NCI-H1417 treated with DMSO at 0.1 percent for 48 hours (cell line): ENCODE measurements at places on chromosomes 1 and 21.

DNA sequence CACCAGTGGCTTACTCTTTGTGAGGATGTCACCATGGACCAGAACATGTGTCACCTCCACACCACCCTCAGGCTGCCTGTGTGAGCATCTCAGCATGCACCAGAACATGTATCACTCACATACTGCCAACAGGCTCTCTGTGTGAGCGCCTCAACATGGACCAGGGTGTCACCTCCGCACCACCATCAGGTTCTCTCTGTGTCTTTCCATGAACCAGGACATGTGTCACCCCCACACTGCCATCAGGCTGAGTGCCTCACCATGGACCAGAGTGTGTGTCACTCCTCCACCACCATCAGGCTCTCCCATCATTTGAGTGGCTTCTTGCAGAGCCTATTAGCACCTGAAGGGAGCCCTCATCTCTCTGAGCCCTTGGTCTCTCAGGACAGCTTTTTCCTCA is 125.2 kb downstream of the ZNF648 start:
- no peak for DNase-seq

- no peak for DNase-seq
These were observed 372.8 kb downstream of the PTBP2 start for GRCh38 chr1:97094247-97094972.

- DNase-seq = no peak
These were observed 30.5 kb downstream of the ZBTB8OS start for GRCh38 chr1:32619701-32620485.

DNA sequence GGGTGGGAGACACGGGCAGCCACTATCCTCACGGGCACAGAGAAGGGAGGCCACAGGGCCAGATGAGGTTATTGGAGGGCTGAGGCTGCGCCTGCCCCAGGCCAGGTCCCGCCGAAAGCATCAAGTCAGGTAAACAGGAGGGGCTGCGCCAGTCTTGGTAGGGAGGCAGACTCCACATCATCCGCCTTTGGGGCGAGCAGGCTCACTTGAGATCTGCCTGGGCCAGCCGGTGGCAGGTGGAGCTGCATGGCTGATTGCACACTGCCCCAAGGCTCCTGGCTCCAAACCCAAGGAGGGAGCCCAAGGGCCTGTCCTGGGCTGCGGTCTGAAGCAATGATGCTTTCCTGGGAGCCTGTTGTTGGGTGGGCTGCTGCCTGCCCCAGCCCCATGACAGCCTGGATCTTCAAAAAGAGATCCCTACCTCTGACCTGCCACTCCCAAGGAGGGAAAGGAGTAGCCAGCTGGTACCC is 4.6 kb downstream of the SMIM1 start:
- no peak for DNase-seq

DNA sequence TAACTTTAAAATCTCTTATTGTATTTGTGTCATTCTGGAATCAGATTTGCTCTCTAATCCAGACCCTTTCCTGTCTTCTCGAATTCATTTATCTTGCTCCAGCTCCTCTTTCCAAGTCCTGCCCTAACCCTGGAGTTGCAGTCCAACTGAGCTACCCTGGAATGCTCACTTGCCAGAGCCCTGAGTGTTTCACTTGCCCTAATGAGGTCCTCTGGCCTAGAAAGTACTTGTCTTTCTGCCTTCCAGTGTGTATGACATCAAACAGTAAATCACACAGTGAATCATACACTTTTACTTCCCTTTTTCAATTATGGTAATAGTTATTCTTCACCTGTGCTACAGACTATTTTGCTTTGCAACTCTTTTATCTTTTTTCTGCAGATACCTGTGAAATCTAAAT is 96.9 kb downstream of the NEK7 start:
- no peak for DNase-seq
